ENCODE measurements at places on chromosomes 5 and 9. TPM values are rescaled to one million over a fixed set of nuclear protein-coding genes. Genes with fewer than 3 reads are reported as not detected.

GARIN3 gene
- not detected for polyA plus RNA-seq

MACIR gene
- 3.9 TPM for polyA plus RNA-seq

DNA sequence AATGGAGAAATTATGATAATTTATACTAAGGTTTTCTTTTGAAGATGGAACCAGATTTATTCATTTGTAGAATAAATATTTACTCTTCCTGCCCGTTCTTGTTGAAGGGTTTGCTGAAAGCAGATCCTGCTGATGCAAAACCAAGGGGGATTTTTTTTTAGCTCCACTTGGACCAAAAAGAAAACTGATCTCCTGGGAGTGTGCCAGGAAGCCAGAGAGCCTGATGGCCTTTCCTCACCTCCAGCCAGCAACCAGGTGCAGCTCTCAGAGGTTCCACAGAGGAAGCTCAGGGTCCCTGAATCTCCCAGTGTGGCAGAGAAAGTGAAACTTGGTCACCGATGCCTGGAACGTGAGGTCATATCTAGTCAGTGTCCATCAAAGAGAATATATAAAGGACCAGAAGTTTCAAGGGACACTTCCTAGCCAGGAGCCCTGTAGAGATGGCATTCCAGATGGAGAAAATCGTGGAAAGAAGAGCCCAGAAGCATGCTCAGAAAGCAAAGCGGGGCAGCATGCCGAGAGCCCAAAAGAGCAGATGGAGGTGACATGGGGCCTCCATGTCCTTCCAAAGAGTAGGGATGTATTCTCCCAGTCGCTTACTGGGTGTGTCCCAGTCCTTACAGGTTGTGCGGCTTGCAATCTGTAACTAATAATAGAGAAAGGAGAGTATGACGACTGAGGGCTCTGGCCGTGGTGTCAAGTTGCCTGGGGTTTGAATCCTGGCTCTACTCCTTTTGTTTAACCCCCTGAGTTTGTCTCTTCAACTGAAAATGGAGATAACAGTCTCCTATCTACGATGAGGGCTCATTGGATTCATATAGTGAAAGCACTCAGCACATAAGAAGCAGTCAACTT is 12.2 kb downstream of the AFAP1L1 start:
- no peak overlapping the region for H3K4me3 ChIP-seq
- peaks cover 15% of the 10 kb centered on the region for H3K4me1 ChIP-seq
- no peak overlapping the region for H3K27ac ChIP-seq
- no peaks in the 10 kb centered on the region for H3K27me3 ChIP-seq

- DNase-seq: no peak
- no peak overlapping the region for H3K4me3 ChIP-seq
- H3K4me1 ChIP-seq: peaks cover 21% of the 10 kb centered on the region
- H3K27me3 ChIP-seq: peaks cover 23% of the 10 kb centered on the region
- no peaks in the 10 kb centered on the region for H3K36me3 ChIP-seq
Measured at GRCh38 chr9:111036429-111036789, 1.9 kb downstream of the LPAR1 start.

DNA sequence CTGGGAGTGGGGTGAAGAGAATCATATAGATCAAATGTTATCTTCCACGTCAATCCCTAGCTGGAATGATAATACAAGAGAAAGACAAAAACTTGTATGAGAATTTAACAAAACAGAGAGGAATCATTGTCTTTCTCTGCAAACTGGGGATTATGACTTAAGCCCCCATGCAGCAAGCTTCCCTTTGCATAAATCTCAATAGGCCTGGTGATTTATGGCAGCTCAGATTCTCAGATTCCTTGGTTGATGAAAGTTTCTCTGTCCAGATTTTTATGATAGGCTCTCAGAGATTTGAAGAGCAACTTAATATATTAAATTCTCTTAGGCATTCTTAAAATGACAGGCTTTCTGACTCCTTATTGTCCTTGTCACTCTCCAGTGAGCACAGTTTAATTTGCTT is 56.0 kb downstream of the RASGRF2 start:
- peaks cover 2% of the 10 kb centered on the region for H3K27me3 ChIP-seq
- no peak overlapping the region for H3K27ac ChIP-seq
- no peaks in the 10 kb centered on the region for H3K4me1 ChIP-seq

- no peaks in the 10 kb centered on the region for H3K4me1 ChIP-seq
- H3K27me3 ChIP-seq: peaks cover 7% of the 10 kb centered on the region
- H3K27ac ChIP-seq: no peak overlapping the region
- no peaks in the 10 kb centered on the region for H3K36me3 ChIP-seq
- DNase-seq: no peak
Measured at GRCh38 chr5:172466062-172466461, 11.7 kb upstream of the SH3PXD2B start.

GRCh38 chr5:22787398-22787797 is 65.7 kb downstream of the CDH12 start:
- DNase-seq: no peak
- H3K27me3 ChIP-seq: no peaks in the 10 kb centered on the region
- no peaks in the 10 kb centered on the region for H3K36me3 ChIP-seq
- H3K4me1 ChIP-seq: no peaks in the 10 kb centered on the region

DNA sequence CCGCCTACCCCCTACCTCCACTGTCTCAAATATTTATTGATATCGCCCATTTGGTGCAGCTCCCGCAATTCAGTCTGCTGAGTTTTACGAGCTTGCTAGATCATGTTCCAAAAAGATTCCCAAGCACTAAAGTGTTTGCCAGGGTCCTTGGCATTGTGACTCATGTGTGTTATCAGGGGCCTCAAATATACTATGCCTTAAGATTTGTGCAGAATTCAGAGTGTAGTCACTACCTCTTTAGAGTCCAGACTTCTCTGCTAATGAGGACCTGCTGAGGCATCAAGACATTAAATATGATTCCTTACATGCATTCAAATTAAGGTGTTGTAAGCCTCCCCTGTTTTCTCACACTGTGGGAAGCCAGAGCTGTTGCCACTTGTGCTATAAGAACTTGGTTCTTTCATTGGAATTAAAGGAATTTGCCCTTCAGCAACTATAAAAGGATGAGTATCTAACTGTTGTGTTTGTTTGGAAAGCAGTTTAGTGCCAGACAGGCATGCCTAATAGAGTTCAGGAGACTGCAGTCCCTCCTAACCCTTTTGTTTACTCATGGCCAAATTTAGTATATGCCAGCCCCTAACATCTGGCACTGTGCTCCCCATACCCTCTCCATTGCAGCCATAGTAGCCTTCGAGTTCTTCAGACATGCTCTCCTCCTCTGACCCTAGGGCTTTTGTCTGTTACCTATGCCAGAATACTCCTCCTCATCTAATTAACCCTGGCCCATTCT is 316.4 kb downstream of the NR3C1 start:
- no peak overlapping the region for H3K4me3 ChIP-seq
- no peak for DNase-seq
- no peaks in the 10 kb centered on the region for H3K27me3 ChIP-seq
- no peak overlapping the region for H3K27ac ChIP-seq
- peaks cover 7% of the 10 kb centered on the region for H3K4me1 ChIP-seq

DNA sequence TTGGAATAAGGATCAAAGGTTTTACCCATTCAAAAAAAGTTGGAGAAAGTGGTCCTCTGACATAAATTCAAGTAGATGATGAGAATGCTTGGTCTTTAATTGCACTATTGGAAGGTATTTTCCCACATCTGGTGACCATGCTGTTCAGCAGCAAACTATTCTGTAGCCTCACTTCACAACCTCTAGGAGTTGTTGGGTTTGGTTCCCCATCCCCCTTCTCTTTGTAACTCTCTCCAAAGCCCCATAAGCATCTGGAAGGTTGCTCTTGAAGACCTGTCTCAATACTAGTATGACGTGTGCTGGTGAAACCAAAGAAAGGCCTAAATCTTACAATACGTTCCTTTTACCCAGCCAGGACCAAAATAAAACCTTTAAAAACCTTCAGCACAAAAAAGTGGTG is 8.5 kb downstream of the RGMB start:
- no peak overlapping the region for H3K27ac ChIP-seq
- peaks cover 3% of the 10 kb centered on the region for H3K4me1 ChIP-seq
- H3K27me3 ChIP-seq: no peaks in the 10 kb centered on the region
- no peak for DNase-seq
- H3K36me3 ChIP-seq: peaks cover 7% of the 10 kb centered on the region
- no peak overlapping the region for H3K4me3 ChIP-seq

- H3K4me3 ChIP-seq: no peak overlapping the region
- DNase-seq: no peak
- H3K27ac ChIP-seq: no peak overlapping the region
- no peaks in the 10 kb centered on the region for H3K36me3 ChIP-seq
- no peaks in the 10 kb centered on the region for H3K27me3 ChIP-seq
Measured at GRCh38 chr9:89444925-89445765, 52.8 kb downstream of the SEMA4D start.

GRCh38 chr9:131627648-131628458 is 82.5 kb downstream of the PRRT1B start:
- H3K27me3 ChIP-seq: no peaks in the 10 kb centered on the region
- no peak overlapping the region for H3K27ac ChIP-seq
- H3K36me3 ChIP-seq: peaks cover 21% of the 10 kb centered on the region

DNA sequence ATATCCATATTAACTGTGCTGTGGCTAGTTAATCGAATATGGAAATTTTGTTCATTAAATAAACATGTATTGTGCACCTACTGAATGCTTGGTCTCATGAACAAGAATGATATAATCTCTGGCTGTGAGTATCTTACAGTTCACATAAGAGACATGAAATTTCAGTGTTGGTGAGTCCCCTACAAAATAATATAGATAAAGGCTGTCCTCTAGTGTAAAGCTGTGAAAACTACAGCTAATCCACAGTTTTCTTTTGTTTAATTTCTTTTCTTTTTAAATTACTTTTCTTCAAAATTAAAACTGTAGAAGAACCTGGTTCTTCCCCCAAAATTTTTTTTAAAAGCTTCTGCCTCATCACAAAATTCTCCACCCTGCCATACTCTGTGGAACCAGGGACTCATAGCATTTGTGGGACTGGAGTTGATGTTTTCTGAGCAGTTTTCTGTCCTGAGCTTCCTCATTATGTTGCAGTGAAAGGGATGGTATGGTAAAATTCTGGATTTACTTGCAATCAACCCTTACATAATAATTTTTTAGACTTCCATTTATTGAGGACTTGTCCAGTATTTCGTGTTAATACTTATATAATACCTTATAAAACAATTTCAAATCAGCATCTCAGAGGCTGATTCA is 135.0 kb downstream of the STK32A start:
- H3K4me3 ChIP-seq: no peak overlapping the region
- peaks cover 11% of the 10 kb centered on the region for H3K27me3 ChIP-seq
- H3K27ac ChIP-seq: no peak overlapping the region

DNA sequence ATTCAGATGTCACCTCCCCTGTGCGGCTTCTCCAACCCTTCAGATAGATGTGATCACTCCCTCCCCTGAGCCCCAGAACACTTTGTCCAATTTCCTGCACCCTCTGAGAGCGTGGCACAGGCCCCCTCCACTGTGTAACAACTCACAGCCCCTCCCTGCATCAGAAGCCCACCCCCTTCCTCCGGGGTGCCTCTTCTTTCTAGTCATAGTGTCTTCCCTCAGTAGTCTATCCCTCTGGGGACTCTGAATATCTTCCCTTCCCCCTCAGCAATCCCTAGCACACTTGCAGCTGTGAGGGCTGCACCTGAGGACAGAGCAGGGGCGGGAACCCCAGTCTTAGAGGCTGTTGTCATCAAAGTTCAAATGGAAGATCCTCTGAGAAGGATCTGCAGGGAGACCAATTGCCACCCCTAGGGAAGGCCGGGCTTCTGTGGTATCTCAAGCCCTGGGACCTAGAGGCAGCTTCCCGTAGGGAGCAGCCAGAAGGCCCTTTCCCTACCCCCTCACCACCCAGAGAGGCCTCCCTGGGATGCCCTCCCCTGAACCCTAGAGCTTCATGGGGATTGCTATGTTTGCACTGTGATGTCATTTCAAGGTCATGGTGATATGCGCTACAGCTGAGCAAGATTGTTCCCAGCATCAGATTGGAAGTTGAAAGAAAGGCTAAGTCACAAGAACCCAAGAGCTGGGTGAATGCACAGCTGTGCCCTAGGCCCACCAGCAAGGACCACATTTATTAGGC is 70.7 kb downstream of the THBS4 start:
- no peaks in the 10 kb centered on the region for H3K27me3 ChIP-seq
- H3K36me3 ChIP-seq: no peaks in the 10 kb centered on the region
- no peaks in the 10 kb centered on the region for H3K4me1 ChIP-seq
- H3K27ac ChIP-seq: no peak overlapping the region
- no peak overlapping the region for H3K4me3 ChIP-seq

DNA sequence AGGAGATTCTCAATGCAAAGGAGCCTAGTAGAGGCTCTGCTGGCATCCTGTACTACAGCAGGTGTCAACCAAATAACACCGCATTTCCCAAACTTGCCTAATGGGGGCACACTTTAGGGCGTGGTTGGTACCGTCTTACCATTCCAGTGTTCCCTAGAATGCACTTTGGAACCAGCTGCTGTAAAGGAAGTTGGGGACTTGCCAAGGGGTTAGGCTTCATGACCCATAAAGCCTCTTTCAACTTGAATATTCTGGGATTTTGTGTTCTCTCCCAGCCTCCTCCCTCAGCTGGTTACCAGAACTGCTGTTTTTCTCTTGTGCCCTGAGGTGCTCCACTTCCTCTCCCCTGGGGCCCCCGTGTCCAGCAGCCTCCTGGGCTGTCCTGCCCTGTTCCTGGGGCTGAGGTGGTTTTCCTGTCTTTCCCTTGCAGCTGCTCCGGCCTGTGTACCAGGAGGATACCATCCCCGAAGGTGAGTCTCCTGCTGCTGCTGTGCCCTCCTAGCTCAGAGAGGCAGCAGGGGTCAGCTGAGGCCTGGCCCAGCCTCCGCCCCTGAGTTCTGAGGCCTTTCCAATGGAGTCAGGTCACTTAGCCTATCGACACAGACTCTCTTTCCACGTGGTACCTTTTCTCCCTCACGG is 44.7 kb downstream of the RGS3 start:
- DNase-seq: no peak
- peaks cover 34% of the 10 kb centered on the region for H3K36me3 ChIP-seq
- peaks cover 72% of the 10 kb centered on the region for H3K4me1 ChIP-seq
- no peak overlapping the region for H3K4me3 ChIP-seq
- no peak overlapping the region for H3K27ac ChIP-seq

- H3K36me3 ChIP-seq: no peaks in the 10 kb centered on the region
- H3K4me1 ChIP-seq: no peaks in the 10 kb centered on the region
- no peak overlapping the region for H3K27ac ChIP-seq
- H3K27me3 ChIP-seq: no peaks in the 10 kb centered on the region
- DNase-seq: no peak
- no peak overlapping the region for H3K4me3 ChIP-seq
Measured at GRCh38 chr5:173686950-173687349, 70.5 kb upstream of the BOD1 start.

- no peak overlapping the region for H3K27ac ChIP-seq
- no peak overlapping the region for H3K4me3 ChIP-seq
- peaks cover 13% of the 10 kb centered on the region for H3K4me1 ChIP-seq
- DNase-seq: peak; percentile 28
- no peaks in the 10 kb centered on the region for H3K36me3 ChIP-seq
Measured at GRCh38 chr5:84379749-84380148, 4.9 kb downstream of the EDIL3 start.

Data from endothelial cell of umbilical vein (primary cell).